Left lung (tissue), 14 donors: ENCODE measurements at places on chromosomes 1 and 21. TPM values are rescaled to one million over a fixed set of nuclear protein-coding genes. Genes with fewer than 3 reads are reported as not detected.

- H3K4me3 ChIP-seq: no peak overlapping the region
- DNase-seq: no peak
- peaks cover 15% of the 10 kb centered on the region for H3K4me1 ChIP-seq
- H3K36me3 ChIP-seq: no peaks in the 10 kb centered on the region
These were observed 52.5 kb downstream of the SIM2 start for GRCh38 chr21:36751383-36751782.

- no peak for DNase-seq
- H3K4me1 ChIP-seq: no peaks in the 10 kb centered on the region
- no peak overlapping the region for H3K4me3 ChIP-seq
These were observed 15.4 kb downstream of the VANGL2 start for GRCh38 chr1:160415696-160416290.

DNA sequence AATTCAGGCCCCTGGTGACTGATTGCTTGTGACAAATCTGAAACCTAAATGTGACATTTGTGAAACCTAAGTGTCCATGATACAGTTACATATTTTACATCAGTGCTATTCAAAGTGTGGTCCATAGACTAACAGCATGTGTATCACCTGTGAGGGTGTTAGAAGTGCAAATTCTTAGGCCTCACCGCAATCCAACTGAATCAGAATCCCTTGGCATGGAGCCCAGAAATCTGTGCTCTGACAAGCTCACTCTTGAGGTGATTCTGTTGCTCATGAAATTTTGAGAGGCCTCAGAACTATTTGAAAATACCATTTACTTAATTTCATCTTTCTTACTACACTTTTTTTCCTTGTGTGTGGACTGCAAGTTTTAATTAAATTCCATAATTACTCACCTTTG, 587.9 kb downstream of the ADGRL2 start:
- DNase-seq: no peak
- H3K36me3 ChIP-seq: no peaks in the 10 kb centered on the region
- H3K27me3 ChIP-seq: no peaks in the 10 kb centered on the region
- no peaks in the 10 kb centered on the region for H3K4me1 ChIP-seq

Gene HSD3B1
- total RNA-seq: not detected

Gene HES3
- not detected for total RNA-seq
